ENCODE measurements at places on chromosomes 1 and 21.
A peak's percentile ranks its signal among the peaks of the same experiment; 100 is the strongest.

DNA sequence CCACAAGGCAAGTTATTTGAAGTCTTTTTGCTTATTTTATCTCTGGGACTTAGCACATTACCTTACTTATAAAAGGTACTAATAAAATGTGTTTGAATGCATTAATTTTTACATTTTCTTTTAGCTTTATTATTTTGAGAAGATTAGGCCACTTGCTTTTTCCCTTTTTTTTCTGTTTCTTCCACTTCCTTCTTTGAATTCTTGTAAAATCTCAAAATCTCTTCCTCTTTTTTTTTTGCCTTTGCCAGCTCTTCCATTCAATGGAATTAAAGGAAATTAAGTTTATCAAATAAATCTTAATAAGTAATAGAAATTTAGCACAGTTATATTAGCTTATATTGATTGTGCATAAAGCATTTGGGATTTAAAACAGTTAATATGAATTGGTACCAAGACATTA is 260.9 kb downstream of the SRGAP2C start:
- DNase-seq: no peak

DNA sequence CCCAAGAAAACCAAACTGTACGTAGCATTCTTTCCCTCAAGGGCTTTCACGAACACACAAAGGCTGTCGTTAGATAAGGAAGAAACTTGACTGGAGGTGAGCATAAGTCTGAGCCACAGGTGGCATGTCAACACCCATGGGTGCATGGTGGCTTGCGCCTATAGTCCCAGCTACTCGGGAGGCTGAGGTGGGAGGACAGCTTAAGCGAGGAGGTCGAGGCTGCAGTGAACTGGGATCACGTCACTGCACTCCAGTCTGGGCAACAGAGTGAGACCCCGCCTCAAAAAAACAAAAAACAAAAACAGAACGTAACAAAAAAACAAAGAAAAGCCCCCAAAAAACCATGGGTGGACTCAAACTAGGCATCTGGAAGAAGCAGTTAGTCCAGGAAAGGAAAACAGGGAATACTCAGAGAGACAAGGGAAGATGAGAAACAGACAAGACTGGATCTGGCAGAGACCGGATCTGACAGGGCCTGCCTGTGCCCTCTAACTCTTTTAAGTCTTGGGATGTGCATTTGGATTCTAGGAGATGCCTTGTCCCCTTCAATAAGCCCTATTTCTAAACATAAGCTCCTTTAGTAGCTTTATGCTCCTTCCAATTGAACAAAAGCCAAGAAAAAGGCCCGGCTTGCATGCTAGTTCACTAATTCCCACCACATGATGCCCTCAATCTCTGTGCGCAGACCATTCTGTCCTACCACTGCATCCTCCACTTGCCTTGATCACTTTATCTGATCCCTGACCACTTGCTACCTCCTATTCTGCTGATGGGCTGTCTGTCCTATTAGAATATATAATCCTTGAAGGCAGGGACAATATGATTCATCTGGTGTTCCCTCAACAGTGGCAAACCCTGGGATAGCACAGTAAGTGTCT is 73.8 kb downstream of the APP start:
- no peak for DNase-seq

- no peak for DNase-seq
Measured at GRCh38 chr1:9120312-9120958, 8.5 kb downstream of the GPR157 start.

GRCh38 chr1:158813164-158813563 is 18.0 kb upstream of the MNDA start:
- DNase-seq: no peak

- no peak for DNase-seq
Measured at GRCh38 chr21:43981871-43982210, 30.3 kb upstream of the TRAPPC10 start.

- DNase-seq: no peak
Measured at GRCh38 chr1:156144742-156145141, 8.6 kb upstream of the SEMA4A start.

GRCh38 chr1:194512957-194513356 is 1326.5 kb upstream of the B3GALT2 start:
- peak; percentile 40 for DNase-seq

DNA sequence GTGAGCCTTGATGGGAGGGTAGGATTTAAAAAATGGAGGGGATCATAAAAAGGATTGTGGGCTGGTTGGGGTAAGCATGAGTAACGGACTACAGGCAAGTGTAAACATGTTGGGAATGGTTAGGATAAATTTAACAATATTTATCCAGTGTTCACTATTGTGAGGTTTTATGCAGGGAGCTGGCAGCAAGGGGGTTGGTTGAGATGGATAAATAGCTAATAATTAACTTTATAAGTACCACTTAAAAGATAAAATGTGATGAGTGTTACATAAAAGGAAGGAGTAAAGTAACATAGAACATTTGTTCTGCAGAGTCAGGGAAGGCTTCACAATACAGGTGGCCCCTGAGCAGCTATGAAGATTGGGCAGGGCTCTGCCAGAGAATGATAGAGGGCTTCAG is 109.0 kb downstream of the NGF start:
- no peak for DNase-seq

DNA sequence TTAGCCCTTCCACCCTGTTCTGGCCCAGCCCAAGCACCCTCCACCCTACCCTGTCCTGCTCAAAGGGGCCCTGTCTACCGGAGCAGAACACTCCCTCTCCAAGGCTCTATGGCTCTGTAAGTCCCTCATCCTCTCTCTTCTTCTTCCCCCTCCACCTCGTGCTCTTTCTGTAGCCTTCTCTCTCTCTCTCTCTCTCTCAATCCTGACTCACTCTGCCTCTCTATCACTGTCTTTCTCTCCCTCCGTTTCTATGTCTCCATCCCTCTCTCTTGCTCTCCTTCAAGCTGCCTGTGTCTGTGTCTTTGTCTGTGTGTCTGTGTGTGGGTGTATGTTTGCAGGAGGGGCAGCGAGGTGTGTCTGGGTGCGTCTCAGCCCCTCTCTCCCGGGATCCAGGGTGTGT is 1.3 kb upstream of the ZNF678 start:
- no peak for DNase-seq

GRCh38 chr1:92795166-92795565 is 10.3 kb upstream of the EVI5 start:
- DNase-seq: no peak

GRCh38 chr1:90568436-90568835 is 148.7 kb downstream of the BARHL2 start:
- DNase-seq: no peak

GRCh38 chr1:228546541-228547463 is 59.6 kb downstream of the RNF187 start:
- no peak for DNase-seq

- DNase-seq: no peak
Measured at GRCh38 chr1:25575191-25575590, 31.8 kb downstream of the LDLRAP1 start.

- peak; percentile 67 for DNase-seq
Measured at GRCh38 chr1:8412183-8412831, 94.4 kb downstream of the SLC45A1 start.

DNA sequence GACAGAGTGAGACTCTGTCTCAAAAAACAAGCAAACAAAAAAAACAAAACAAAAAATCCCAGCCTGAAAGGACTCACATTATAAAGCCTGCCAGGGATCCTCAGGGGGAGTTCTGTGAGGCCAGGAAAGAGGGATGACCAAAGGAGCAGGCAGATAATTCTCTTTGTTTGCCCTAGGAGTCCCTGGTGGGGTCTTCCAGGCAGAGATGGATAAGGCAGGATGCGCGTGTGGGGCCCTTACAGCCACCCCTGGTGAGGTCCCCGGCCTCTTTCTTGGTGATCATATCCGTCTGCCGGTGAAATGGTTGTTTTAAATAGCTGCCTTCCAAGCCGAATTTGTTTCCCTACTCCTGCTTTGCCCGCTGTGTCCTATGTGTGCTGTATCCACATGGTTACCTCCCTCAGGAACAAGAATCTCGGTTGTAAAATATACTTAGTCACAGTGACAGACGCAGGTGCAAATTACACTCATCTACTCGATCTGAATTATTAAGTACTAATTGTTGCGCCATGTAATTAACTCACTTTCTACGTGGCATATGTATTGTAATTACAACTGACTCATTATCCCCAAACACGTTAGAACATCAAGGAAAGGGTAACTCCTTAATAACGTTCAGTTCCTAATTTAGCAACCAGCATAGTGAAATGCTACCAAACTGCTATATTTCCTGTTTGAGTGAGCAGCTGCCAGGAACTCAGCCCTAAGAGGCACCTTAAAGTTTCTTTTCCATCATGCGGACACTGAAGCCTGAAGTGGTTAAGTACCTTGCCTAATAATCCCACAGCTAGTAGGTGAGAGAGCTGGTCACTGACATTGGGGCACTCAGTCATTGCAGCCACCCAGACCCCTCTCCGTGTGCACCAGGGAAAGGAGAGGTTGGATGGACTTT is 106.4 kb downstream of the ZSCAN20 start:
- DNase-seq: no peak

GRCh38 chr21:32829504-32829903 is 57.9 kb upstream of the PAXBP1 start:
- no peak for DNase-seq

DNA sequence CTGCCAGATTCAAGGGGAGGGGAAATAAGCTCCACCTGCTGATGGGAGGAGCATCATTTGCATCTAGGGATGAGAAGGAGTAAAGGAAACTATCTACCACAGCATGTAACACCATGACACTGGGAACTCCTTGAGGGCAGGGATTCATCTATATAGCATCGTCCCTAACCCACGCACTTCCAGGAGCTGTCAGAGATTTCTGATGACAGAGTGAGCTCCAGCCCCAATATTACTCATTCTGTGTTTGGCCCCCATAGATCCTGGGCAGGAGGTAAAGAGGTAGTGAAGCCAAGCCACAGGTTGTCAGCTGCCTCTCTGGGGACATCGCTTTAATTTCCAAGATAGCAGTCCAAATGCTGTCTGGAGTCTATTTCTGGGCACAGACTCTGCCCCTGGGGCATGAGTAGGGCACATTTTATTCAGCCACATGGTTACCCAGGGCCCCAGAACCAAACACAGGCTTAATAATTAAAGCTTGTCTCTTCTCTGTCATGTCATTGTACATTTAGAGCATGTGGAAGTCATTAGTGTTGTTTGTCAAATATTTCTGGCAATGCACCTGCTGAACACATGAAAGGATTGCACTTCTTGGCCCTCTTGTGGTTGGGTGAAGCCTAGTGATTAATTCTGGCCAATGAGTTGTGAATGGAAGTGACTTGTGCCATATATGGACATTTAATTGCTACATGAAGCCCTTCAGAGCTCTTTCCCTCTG is 105.9 kb upstream of the POU3F1 start:
- no peak for DNase-seq
